Activated CD4-positive, alpha-beta T cell treated with anti-CD3 and anti-CD28 coated beads, Interleukin-2, amount 50 U/mL, for 1 hour (primary cell): ENCODE measurements at places on chromosomes 1 and 21.

- no peak for DNase-seq
Measured at GRCh38 chr1:177873238-177873637, 96.6 kb downstream of the SEC16B start.

DNA sequence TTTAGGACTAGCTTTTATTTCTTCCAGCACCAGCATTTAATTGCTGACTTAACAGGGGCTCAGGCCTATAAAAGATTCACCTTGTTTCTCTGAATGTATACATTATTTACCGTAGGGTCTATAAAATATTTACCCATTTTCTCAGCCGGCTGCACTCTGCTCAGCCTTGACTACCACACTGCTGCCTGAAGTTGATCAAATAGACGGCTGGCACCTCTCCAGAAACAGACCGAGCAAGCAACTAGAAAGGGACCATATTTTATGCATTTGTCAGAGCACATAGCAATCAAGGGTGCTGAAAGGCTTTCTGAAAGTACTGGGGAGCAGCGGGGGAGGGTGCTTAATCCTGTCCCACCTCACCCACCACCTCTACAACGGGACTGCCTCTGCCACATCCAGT is 64.7 kb upstream of the FGGY start:
- DNase-seq = no peak

DNA sequence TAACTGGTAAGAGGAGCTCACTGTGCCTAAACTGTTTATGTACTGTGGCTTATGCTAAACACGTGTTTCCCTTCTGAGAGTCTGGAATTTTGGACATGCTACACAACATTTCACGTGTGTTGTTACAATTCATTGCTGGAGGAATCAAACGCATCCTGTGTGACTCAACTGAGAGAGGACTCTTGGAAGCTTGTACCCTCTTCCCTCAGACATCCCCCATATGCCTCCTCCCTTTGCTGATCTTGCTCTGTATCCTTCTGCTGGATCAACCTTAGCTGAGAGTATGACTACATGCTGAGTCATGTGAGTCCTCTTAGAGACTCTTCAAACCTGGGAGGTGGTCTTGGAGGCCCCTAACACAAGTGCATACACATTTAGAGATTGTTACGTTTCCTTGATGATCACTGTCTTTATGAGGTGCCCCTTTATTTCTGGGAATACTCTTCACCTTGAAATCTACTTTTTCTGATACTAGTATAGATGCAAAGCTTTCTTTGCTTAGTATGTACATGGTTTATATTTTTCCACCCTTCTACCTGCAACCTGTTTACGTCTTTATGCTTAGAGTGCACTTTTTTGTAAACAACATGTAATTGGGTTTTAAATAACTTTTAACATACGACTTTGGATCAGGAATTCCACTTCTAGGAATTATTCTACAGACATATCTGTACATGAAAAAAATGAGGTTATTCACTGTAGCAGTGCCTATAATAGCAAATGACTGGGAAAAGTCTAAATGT is 8.7 kb downstream of the NPHP4 start:
- no peak for DNase-seq

DNA sequence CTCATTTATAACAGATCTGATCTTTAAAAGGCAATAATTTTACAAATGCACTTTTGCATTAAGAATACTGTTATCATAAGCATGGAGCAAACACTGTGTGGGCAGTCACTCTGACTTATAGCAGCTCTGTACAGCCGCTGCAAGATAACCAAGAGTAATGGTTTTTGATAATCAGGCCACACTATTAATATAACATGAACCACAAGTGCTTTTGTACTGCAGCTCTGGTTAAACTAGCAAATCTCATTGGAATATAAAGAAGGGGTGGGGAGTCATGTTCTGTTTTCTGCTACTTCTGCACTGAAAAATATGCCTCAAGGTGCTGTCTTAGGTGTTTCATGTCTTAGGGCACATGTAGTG is 357.4 kb downstream of the LMO4 start:
- no peak for DNase-seq

GRCh38 chr21:34220556-34221195 is 143.1 kb upstream of the KCNE2 start:
- no peak for DNase-seq

DNA sequence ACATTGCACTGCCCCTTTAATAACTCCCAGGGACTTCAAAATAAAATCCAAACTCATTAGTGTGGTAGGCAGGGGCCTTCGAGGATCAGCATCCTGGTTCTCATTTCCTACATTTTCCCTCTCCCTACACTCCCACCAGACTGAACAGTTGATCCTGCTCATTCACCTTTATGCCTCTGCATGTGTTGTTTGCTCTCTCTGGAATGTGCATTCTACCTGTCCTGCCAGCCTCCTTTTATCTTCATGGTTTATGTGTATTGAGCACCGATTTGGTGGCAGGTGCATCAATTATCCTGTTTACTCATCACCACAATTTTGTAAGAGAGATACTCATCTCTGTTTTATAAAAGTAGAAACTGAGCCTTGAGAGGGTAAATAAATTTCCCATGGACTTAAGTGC is 125.0 kb downstream of the ADSS2 start:
- DNase-seq = no peak

DNA sequence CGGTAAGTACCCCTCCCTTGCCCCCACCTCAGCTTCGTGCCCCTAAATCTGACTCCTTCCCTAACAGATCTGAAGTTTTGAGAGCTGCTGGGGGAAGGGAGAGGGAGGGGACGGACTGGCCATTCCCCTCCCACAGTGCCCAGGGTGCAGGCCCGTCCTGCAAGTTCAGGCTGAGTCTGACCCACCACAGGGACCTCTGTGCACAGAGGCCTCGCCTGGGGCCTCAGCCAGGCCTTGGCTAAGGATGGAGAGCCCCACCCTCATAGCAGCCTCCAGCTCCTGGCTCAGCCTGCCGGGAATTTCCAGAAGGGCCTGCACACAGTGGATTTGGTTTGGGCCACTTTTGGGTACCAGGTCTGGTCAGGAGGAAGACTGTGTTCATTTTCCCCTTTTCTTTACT is 31.2 kb upstream of the TNFRSF1B start:
- no peak for DNase-seq

DNA sequence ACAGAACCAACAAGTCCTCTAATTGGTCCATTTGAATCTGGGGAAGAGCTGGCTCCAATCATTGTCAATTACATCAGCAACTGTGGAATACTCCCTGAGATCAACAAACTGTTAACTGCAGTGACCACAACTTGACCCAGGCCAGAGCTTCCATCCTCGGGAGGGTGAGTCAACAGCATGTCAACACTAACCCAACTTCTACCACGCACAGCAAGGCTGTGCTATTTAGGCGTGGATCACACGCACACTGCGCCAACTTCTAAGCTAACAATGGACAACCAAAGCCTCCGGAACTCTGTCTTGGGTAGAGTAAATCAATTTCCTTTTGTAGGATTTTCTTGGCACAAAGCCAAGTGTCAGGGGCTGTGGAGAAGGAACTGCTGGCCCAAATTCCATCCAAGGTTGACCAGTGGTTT is 30.4 kb downstream of the APP start:
- DNase-seq = no peak

DNA sequence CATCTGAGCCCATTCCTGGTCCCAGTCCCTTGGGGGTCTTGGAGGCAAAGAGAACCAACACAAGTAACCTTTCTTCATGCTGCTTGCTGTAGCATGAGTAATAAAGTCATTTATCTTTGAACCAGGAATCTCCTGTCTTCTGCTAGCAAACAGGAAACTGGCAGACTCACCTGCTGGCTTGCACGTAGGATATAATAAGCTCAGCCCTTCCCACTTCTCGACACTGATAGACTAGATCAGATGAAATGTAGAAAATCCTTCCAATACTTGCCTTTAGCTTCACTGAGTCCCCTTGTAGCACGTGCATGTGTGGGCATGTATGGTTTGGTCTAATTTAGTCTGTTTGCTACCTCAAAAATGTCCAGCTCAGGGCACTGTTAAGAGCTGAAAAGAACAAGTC is 6.5 kb upstream of the TFF2 start:
- no peak for DNase-seq

DNA sequence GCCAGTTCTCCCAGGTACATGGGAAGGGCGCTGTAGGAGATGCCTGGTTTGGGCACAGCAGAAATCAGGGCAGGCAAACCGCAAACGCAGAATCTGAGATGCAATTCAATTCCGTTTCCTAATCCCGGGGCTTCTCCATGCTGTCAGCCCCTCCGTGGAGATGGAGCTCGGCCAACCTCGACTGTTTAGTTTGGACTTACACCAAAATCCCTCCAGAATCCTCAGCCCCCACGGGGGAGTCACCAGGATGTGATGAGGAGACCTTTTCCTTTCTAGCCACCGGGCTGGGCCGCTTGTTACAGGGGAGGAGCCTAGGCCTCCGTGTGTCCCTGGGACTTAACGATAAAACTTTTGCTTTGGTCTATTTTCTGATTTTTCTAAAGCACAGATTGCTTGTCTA is 7.9 kb downstream of the SLC2A7 start:
- no peak for DNase-seq

GRCh38 chr1:66757722-66758240 is 5.5 kb downstream of the DYNLT5 start:
- DNase-seq = no peak

- no peak for DNase-seq
Measured at GRCh38 chr1:220341126-220341525, 68.9 kb upstream of the RAB3GAP2 start.

DNA sequence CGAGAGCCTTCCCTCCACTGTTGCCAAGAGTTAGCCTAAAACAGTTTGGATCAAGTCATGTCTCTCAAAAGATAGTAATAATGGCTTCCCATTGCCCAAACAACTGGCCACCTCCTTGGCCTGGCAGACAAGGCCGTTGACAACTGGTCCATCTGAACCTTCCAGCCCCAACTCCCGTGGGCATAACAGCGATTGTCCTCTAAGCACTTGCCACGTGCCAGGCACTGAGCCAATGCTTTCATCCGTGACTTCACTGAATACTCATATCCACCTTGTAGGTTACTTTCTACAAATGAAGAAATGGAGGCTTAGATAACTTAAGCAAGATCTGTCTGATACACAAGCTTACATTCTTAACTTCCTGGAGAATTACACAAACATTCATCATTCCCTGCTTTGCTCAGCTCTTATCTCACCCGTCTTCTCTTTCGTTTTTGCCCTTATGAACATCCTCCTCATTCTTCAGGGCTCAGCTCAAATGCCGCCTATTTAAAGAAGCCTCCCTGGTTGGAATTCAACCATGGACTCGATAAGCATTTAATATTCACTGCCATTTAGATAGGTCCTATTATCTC is 106.4 kb downstream of the KCND3 start:
- no peak for DNase-seq
